ENCODE measurements at places on chromosomes 4 and X.

DNA sequence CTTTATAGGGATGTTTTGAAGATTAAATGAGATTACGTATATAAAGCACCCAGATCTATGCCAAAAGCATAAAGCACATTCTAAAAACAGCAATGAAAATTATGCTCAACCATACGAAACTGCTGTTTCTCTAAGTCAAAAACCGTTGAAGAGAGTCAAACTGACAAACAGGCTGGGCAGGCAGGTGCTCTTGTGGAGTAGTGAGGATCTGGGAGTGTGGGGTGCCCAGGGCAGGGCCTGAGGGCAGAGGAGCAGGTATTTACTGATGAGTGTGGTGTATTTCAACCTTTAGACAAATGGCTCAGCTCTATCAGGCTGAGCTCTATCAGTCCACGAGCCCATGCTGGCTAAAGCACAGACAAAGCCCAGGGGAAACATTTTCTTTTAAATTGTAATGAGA lies 40.4 kb downstream of the RELL1 start:
- DNase-seq = no peak

GRCh38 chr4:107866726-107867125 lies 42.0 kb downstream of the SGMS2 start:
- no peak for DNase-seq

DNA sequence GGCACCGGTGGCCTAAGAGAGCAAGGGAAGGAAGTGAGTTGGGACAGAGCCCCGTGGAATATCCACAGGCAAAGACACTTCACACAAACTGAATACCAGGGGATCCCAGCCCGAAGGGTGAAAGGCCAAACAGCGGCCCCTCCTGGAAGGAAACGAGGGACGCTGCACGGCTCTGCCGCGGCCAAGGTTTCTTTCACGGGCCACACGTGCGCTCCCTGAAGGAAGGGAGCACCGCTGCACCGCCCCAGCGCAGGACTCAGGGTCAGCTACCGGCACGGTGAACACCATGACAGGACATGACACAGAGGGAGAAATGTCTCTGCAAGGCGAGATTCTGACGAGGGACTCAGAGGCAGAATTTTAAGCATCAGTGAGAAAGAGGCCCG lies 31.5 kb upstream of the GTPBP6 start:
- no peak for DNase-seq

GRCh38 chrX:116345958-116346357 lies 90.4 kb upstream of the SLC6A14 start:
- no peak for DNase-seq

- peak; percentile 27 for DNase-seq
These were observed 177.6 kb upstream of the GLRA2 start for GRCh38 chrX:14351611-14352303.

DNA sequence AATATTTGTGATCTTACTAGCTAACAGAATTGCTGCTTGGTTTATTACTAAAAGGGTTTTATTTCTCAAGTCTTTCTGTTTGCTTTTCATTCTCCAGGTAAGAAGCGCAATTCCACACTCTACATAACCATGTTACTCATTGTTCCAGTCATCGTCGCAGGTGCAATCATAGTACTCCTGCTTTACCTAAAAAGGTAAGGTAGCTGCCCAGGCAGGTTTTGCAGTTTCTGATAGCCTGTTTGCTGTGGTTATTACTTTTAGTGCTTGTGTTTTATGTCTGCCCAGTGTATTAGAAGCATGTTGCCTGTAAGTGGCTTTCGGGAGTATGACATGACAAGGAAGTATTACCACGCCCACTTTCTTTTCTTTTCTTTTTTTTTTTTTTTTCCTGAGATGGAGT lies 46.4 kb downstream of the IL13RA1 start:
- DNase-seq = no peak
